ENCODE measurements at places on chromosomes 4 and X.
A peak's percentile ranks its signal among the peaks of the same experiment; 100 is the strongest.

- DNase-seq: peak; percentile 6
Observed at GRCh38 chr4:112557676-112558411, 41.9 kb upstream of the NEUROG2 start.

GRCh38 chrX:129840344-129840743 lies 3.3 kb downstream of the ZDHHC9 start:
- peak; percentile 46 for DNase-seq

DNA sequence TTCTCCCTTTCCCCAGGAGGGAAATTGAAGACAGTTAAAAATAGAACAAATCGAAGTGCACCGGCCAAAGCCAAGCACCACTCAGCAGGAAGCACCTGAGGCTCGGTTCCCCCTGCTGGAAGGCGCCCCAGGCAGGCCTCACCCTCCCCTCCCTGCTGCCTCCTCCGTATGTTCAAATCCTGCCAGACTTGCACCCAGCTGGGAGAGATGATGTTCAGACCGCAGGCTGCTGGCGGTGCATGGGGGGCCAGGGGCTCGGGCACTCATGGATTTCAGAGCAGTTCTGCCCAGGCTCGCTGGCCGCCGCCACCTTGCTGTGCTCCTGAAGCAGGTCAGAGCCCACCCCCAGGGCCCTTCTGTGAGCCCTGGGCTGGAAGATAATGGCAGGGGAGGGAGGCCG lies 91.4 kb downstream of the DCTD start:
- no peak for DNase-seq

DNA sequence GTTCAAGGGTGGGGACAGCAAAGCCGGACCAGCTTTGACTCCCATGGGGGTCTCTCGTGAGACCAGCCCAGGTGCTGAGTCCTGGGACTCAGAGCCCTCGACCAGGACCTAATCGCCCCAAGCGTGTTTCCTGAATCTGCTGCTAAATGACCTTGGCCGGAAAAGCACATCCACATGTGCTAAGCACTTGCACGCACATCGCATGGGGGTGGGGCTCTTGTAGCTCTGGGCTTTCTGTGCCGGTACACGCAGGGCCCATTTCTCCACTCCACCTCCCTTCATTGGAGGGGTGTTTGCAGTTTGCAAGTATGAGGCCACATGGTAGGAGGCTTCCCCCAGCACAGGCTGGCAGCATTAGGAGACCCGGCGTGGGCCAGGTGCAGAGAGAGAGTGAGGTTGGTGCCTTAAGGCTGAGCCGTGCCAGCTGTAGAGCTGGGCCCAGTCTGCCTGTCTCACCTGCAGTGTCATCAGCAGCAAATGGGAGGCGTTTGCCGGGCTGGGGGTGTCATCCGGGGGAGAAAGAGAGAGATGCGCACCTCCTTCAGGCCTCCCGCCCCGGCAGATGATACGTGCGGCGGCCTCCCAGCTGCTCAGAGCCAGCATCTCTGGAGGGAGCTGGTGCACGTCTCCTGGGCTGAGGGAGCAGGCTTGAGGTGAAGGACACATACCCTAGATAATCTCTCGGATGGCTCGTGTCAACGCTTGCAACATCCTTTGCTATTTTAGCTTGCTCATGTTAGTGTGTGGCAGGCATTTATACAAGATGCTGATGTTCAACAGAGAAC lies 45.2 kb upstream of the CLCN4 start:
- no peak for DNase-seq

GRCh38 chr4:26503844-26504243 lies 13.6 kb upstream of the CCKAR start:
- no peak for DNase-seq

DNA sequence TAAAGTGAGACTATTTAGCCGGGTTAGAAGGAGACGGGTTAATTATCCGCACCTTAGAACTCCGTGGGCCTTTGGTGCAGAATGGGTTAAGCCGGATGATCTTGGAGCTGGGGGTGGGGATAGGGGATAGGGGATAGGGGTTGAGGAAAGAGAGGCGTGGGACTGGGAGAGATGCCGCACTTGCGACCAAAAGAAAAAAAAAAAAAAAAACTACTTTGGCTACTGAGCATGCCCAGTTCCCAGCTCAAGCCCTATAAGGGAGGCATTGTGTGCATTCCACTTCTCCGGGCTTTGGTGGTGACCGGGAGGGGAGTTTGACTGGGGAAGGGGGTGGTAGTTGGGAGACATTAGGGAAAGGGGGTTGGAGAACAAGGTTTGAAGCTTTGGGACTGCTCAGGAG lies at the start of gene SLITRK4:
TSS of gene SLITRK4 (minus strand) at position 187 of the 400 bp plus-strand sequence. CDS start 4,993 bp downstream, outside the sequence.
- DNase-seq: peak; percentile 17

GRCh38 chr4:87077914-87078585 lies 142.4 kb downstream of the KLHL8 start:
- DNase-seq: no peak
